Dorsolateral prefrontal cortex (tissue), 122 donors: ENCODE measurements at places on chromosomes 5 and 9.
A peak's percentile ranks its signal among the peaks of the same experiment; 100 is the strongest.

GRCh38 chr5:63563008-63563917 lies 399.0 kb downstream of the HTR1A start:
- no peak for DNase-seq

- no peak for DNase-seq
Observed at GRCh38 chr5:93611976-93612854, 29.2 kb downstream of the NR2F1 start.

DNA sequence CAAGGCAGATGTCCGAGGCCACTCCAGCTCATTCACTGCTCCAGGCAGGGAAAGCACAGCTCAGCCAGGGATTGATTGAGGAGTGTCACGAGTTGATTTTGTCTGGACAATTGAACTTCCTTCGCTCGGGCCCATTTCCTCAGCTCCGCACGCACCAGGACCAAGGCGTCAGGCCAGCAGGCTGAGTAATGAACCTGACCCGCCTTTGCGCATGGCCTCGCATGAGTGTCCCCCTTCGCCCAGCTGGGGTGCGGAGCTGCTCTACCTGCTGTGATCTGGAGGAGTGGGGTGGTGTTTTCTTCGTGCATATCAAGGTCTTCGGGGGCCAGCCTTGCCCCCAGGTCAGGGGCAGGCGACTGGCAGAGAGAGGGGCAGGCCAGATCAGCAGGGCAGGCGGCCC lies 44.0 kb downstream of the VAV2 start:
- DNase-seq = no peak

DNA sequence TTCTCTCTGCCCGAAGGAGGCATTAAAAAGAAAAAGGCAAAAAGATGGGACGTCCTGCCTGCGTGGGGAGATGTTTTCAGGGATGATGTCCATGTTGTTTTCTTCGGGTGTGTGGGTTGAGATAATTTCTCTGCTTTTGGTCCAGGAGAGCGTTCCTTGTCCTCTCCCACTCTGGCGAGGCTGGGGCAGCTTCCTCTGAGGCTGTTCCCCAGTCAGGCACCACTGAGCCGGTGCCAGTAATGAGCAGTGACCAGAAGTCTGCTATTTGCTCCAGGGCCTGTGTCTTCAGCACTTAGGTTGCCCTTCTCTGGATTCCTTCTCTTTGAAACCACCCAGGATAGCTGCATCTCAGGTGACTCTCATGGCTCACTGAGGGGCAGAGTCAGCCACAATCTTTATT lies 71.5 kb downstream of the ACER2 start:
- DNase-seq = no peak

GRCh38 chr9:91555132-91555531 lies 131.5 kb upstream of the NFIL3 start:
- no peak for DNase-seq

GRCh38 chr9:117777823-117778222 lies 73.6 kb downstream of the TLR4 start:
- no peak for DNase-seq

DNA sequence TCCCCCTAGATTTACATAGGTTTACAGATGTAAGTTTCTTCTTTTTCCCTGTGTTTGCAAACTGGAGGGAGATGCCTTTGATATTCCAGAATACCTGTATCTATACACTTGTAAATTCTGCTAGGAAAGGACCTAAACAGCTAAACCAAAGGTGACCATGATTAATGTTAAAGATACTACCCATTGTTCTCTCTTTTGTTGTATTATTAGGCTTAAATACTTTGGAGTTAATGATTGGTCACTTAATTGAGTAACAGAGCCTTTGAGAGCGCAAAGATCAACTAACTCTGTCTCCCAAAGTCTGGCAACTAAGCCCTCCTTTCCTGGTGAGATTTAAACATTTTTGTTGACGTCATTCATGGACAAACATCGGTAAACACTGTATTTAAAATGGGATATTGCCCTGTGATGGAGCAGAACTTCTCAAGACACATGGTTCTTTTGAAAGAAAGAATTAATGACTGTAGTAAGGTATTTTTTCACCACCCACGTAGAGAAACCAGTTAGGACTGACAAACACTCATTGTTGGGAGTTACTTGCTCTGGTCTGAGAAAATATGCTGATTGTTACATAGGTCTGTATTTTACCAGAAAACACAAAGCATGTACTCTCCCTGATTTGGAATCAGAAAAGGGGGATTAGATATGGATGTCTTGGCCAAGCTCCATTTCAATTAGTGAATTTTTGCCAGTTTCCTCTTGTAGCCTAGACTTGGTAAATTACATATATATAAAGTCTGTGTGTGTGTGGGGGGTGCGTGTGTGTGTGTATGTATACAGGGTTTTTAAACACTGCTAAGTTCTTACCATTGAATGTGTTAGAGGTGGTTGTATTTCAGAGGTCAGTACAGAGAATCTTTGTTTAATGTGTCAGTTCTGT lies 4.6 kb downstream of the VCAN start:
- no peak for DNase-seq

DNA sequence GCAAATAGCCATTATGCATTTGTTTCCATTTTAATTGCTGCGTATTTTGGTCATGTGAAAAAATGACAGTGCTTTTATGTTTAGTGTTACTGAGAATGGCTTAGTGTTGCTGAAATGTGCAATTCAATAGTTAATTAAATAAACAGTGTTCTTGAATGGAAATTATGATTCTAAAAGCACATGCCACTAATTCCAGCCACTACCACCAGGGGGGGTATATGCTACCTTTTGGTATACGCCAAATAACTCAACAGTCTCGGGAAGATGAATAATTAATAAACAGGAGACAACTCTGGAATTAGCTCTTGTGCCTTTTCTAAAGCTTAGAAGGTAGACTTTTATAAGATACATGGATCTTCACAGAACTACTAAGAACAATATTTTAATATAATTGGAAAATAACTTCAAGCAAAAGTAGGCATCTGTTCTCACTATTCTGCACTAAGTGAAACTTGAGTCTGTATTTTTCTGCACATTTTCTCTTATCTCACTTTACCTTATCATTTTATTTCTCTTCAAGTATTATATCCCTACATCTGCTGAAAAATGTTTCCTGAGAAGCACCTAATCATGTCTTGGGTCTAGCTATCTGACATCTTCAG lies 83.5 kb upstream of the MINAR2 start:
- DNase-seq = peak; percentile 33

GRCh38 chr9:1510712-1511111 lies 460.6 kb downstream of the DMRT2 start:
- no peak for DNase-seq

DNA sequence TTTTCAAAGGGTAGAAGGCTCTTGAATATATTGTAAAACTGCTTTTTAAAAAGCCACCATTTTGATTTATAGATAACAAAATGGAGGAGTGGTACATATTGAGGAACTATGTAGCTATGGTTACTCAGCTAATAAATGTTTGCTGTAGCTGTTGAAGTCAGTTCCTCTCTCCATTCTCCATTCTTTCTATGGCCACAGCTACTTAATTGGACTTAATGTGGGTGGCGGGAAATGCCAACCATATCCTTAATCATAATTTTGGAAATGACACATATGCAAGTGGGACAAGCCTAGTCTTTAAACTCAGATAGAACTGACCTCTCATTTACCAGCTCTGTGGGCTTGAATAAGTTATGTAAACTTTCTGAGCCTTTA lies 10.6 kb downstream of the CDKN2A start:
- DNase-seq = no peak

DNA sequence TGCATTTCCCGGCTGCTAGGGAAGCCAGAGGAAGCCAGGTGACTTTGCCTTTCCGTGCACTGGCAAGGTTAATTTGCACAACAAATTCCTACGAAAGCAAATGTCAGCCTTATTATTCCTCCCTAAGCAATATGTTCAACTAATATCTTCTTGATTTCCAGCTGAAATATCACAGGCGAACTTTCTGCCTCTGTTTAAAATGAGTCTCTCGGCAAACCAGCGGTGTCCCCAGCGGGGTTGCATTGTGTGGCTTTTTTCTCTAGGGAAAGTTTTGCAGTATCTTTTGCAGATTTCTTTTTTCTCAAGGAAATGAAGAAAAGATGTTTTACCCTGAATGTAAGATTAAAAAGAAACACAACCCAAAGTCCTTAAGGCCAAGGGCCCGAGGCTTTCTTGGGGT lies 1.9 kb downstream of the DBH start:
- DNase-seq = no peak

DNA sequence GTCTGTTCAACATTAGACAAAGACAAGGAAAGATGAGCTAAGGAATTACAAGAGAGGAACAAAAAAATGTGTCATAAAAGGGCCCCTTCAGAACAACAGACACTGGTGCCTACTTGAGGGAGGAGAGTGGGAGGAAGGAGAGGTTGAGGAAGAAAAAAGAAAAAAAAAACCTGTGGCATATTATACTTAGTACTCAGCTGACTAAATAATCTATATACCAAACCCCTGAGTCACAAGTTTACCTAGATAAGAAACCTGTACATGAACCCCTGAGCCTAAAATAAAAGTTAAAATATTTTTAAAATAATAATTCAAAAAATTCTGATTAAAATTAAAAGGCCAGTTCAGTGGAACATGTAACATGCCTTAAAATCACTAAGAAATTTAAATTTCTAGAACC lies 107.3 kb downstream of the MTREX start:
- no peak for DNase-seq

DNA sequence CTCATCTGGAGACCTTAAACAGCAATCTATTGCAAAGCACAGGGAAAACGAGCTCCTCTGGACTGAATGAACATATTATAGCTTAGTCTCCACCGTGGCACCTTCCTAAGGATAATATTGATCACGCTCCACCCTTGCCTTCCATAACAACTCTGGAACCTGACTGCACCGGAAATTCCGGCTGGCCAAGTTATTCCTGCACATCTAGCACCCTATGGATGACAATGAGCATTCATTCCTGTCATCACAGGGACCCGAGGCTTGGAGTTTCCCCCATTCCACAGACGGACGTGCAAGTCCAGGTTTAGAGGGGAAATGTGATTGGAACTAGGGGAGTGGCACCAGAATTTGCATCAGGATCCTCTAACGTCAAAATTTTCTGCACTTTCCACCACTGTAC lies 27.5 kb downstream of the STK10 start:
- no peak for DNase-seq

DNA sequence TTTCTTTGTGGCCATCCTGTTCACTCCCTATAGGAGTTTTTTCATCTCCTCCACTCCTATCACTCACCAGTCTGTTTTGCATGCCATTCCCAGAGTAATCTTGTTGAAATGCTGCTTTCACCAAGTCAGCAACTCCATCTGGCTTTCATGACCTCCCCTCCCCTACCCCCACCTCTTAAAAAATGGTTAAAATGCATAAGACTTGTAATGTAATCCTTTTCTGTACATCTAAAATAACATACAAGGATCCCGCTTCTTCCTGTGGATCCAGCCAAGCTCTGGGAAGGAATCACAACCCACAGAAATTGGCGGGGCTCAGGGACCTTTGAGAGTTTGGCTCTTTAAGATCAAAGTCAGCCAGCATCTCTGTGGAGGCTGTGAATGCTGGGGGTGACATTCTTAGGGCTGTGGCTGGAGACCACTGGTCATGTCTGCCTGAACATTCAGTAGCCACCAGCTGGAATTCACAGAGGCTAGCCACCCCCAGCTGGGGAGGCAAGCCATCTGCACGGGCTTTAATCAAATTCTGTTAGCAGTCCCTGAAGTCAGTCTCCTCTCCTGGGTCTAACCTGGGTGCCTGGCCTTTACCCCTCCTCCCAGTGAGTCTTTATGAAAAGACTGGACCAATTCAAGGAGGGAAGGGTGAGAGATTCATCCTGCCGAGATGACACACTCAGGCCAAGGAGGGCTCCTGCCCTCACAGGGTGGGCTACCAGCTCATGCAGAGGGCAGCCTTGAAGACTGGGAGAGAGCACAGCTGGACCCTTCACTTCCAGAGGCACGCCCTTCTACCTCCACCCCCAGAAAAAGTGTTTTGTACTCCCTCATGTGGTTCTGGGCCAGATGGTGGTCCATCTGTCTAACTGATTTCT lies 132.9 kb downstream of the LIFR start:
- DNase-seq = no peak

GRCh38 chr9:117134826-117135500 lies 279.9 kb downstream of the ASTN2 start:
- DNase-seq = no peak

DNA sequence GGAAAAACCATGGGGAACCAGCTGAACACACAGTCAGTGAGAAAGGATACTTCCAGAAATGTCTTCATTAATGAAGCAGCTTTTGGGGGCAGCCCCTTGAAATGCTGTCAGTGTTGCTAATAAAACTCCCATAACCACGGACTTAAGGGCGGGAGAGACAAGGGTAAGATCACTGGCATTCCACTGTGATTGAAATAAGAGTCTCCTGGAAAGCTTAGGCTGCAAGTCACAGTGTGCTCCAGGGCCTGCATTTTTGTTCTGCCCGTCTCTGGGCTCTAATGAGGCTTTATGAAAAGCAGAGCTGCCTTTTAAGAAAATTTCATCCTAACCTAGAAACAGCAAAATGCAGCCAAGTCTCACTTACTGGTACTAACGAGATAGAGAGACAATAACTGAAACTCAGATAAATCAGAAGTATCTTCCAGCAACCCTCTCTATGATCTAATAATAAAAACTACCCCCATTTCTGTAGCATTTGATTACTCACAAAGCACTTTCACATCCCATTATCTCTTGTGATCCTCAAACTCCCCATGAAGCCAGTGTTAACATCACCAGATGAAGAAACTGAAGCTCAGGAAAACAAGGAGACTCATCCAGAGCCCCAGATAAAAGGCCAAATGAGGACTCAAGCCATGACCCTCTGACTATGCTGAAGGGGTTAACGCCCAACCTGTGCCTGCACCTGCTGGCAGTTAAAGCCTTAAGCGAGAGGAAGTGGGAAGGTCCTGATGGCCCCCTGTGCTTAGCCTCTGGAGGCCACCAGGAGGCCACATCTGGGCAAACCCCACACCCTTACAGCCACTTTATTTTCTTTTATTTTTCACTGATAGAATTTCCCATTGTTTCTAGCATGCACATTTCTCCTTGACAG lies 37.5 kb downstream of the SPOCK1 start:
- DNase-seq = no peak

GRCh38 chr5:14039063-14039462 lies 94.6 kb upstream of the DNAH5 start:
- DNase-seq = no peak

DNA sequence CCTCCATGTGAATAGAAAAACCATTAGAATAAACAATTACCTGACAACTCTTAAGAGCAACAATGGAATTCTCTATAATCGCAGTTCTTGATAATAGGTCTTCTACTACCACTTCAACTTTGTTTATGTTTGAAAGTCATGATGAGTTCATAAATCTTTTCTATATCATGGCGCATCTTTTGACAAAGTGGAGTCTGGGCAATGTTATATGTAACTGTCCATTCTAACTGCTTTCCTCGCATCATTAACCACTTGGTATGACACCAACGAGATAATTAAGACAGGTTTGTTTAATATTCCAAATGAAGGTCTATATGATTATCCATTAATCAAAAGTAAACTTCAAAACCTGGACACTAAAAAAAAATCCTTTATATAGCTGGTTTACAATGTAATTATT lies 272.0 kb downstream of the DENND1A start:
- no peak for DNase-seq
